ENCODE measurements at places on chromosomes 12 and 14.
A peak's percentile ranks its signal among the peaks of the same experiment; 100 is the strongest.

DNA sequence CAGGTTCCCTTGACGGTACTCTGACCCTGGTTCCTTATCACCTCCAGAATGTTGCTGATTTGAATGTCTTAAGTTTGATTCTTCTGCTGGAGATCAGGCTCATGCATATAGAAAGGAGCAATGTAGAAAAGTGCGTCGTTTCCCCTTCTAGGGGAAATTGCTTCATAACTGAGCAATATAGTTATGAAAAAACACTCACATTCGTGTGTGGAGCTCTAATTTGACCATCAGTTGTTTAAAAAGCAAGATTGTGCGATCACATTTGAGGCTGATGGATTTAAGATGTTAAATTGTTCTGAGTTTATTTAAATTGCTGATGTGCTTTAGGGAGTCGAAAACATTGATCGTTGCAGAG is 19.2 kb downstream of the PELI2 start:
- no peak for DNase-seq

DNA sequence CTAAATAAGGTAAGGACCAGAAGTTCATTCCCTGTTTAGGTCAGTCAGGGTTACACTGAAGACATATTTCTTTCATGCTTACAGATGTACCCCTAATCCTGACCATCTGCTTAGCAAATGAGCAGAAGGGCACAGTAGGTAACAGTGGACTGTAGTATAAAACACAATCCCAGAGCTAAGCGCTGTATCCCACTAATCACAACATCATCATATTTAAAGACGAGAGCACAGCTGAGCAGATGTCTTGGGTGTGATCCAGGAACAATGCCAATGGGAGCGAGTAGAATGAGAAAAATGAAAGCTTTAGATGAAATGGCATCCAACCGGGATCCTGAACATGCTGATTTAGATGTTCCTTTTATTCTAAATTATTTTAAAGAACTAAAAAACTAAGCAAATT is 213.4 kb downstream of the CCER1 start:
- DNase-seq, result no peak

- DNase-seq, result no peak
Observed at GRCh38 chr12:118064608-118065007, 3.6 kb upstream of the WSB2 start.

- DNase-seq, result peak; percentile 57
Observed at GRCh38 chr12:42421844-42422779, 96.1 kb downstream of the PPHLN1 start.

GRCh38 chr12:108641446-108642268 is 8.0 kb upstream of the SELPLG start:
- DNase-seq, result no peak

DNA sequence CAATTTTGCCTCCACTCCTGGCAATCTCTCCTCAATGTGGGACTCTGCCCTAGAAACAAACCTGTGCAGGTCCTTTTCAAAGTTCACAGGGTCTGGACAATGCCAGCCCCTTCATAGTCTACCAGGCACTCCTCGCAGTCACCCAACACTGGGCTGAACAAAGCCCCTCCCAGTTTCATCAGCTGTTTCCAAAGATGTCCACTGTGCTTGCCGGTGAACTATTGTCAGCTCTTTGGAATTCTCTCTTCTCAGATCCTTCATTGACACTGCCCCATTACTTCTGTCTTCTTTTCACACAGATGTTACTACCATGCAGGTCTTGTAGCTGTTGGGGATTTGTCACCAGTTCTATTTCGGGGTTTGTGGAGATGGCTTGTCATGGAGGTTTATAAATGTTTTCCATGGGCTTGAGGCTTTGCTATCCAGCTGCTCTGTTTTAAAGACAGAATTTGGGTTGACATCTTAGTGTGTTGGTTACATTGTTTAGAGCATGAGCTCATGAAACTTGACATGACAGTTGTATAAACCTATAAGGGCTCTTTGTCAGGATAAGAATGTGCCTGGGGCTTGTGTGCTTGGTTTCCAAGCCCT is 77.3 kb upstream of the DHRS4 start:
- DNase-seq, result no peak

DNA sequence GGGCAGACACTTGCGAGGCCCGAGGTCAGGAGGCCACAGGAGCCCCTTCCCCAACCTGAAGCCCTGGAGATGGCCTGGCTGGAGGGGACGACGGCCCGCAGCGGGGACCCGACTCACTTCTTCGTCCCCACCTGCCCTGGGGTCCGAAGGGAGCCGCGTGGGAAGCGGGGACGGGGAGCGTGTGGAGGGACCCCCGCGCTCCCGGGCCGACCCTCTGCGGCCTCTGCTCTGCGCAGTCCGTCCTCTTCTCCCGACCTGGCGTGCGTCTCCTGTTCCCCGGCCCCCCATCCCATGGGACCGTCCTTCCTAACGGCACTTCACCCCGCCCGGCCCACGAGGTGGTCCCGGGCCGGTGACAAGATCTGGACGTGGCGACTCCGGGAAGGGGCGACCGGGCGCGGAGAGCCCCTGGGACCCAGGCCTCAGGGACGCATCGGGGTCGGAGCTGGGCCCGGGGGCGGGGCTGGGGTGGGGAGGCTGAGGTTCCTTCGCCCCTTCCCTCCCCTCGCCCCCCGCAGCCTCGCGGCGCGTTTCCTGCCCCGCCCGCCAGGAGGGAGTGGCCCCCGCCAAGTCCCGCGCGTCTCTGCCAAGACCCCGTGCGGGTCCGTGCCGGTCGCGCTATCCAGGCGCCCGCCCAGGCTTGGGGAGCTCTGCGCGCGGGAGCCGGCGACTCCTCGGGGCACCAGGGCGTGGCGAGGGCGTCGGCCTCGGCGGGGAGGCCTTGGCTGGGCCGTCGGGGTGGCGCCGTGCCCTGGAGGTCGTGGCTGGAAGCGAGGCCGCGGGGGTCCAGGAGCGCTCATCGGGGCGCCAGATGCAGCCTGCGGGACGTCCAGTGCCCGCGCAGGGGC is 97.1 kb downstream of the TNFAIP2 start:
- DNase-seq, result no peak

DNA sequence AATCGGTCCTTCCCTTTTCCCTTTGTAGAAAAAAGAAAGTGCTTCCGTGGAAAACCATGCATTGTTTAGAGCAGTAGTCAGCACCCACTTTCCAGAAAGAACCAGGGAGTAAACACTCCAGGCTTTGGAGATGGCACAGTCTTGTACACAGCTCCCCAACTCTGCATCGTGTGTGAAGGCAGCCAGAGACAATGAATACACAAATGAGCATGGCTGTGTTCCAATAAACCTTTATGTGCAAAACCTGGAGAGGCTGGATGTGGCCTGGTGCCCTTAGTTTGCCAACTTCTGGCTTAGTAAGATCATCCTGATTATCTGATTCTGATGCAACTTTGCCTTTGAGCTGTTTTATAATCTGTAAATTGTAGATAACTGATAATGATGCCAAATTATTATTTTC is 463.4 kb upstream of the TMEM132C start:
- DNase-seq, result no peak

DNA sequence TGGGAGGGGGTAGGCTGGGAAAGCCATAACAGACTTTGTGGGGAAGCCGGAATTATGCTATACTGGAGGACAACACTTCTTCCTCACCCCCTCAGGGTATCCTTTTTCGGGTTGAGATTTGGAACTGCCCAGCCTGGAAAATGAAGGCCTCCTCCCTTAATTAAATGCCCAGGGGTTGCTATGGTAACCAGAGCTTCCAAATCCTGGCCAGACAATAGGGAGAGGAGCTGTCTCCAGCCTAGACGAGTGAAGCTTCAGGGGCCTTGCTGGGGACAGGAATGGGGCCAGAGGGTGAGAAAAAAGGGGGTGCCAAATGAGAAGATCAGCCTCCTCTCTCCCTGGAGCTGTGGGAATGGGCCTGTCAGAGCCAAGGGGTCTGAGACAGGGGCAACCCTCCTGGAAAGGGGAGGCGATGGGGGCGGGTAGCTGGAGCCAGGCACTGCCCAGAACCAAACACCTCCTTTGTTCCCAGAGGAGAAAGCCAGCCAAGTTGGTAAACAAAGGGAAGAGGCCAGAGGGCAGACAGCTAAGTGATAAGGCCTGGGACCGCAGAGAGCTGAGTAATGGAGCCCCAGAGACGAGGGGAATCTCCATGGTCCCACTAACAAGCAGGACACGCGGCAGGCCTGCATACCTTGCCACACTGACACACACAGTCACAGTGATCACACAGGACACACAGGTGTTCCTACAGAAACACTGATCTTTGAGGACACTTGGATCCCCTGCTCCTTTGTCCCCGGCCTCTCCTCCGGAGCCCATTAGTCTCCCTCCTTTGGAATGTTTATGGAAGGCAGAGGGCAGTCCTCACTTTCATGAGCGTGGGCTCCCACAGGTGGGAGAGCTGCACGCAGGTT is 17.9 kb upstream of the RND1 start:
- peak; percentile 54 for DNase-seq

GRCh38 chr14:50318031-50318626 is 6.0 kb downstream of the DMAC2L start:
- DNase-seq, result no peak
